GM13976 (cell line): ENCODE measurements at places on chromosomes 1 and 21.

- no peak for DNase-seq
Observed at GRCh38 chr1:23282957-23283356, 61.1 kb downstream of the HNRNPR start.

DNA sequence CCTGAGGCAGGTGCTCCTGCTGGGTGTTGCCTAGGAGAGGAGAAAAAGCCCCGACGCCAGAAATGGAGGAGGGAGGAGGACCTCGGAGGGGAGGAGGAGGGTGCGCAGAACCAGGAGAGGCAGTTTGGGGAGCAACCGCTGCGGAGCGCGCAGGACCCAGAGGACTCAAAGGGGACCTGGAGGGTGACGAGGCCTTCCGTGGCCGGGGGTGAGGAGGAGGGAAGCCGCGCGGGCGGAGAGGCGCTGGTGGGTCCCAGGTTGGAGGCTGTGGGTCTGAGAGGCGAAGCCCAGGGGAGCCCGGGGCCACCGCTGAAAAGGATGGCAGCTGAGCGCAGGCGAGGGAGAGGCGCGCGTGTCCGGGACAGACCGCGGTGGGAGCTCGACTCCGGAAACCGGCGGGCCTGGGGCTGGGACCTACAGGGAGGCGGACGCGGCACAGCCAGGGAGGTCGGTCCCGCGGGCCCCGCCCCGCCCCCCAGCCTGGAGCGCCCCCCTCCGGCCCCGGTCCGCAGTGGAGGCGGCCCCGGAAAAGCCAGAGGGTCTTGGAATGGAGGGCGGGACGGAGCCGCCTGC is 15.1 kb downstream of the RNF223 start:
- no peak for DNase-seq

GRCh38 chr1:169041366-169041765 is 65.1 kb upstream of the ATP1B1 start:
- no peak for DNase-seq

DNA sequence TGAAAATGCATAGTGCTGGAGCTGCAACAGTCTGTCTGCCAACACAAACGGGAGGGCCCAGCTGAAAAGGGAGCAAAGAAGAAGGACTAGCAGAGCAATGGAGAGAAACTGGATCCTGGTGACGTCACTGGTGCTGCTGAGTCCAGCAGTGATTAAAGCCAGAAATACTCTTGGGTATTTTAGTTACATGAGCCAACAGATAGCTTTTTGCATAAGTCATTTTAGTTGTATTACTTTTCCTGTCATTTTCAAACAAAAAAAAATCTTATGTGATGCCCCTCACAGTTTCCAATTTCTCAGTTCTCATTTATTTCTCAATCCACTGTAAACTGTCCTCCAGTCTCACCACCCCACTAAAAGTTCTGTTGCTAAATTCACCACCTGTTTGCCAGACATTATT is 38.7 kb upstream of the NEK7 start:
- no peak for DNase-seq

DNA sequence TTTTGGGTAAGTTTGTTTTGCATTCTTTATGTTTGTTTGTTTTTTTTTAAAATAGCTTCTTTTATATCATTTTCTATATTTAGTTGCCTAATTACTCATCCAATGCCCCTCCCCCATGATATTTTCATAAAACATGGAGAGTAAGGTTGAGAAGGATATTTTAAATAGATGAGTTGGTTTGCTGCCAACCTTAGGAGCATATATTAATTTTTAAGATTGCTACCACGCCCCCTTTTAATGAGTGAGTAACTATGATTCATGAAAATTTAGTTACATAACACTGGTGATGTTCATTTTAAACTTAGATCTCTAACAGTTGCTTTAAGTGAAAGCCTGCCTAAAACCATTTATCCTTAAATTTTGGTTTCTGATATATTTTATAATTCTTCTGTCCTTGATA is 18.7 kb downstream of the TMEM50A start:
- no peak for DNase-seq

DNA sequence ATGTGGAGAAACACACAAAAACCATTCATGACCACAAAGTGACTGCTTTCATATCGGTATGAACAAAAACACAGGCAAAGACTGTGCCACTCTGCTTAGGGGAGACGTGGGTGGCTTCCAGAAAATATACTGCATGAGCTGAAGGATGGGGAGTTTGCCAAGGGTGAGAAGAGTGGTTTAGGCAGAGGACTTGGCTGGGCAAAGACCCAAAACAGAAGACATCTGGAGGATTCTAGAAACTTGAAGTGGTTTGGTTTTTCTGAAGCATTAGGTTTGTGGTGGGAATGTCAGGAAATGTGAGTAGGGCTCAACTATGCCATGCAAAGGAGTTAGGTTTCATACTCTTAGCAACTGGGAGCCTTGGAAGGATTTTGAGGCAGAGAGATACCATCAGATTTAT is 26.6 kb upstream of the DNM3 start:
- DNase-seq, result no peak
